ENCODE measurements at places on chromosomes 5 and 9. TPM values are rescaled to one million over a fixed set of nuclear protein-coding genes. Genes with fewer than 3 reads are reported as not detected.

LCNL1 gene
- not detected for total RNA-seq

CDK7 gene
- 9.4 TPM for total RNA-seq

AGTPBP1 gene
- 11.3 TPM for total RNA-seq

DNA sequence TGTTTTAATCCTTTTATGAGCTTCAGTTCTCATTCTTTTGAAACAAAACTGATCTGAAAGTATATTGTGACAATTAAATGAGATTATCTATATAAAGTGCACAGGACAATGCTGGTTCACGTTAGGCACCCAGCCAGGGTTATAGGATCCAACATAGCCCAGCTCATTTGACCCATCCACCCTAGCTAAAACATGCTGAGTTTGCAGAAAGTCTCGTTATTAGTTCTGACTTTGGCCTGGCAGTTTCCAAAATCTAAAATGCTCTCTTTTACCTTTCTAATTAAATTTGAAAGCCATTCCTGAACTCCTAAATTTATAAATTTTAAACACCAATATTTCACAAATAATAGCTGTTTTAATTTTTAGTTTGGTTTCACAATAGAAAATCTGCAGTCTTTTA is 131.9 kb upstream of the PTPRD start:
- no peak for DNase-seq

DNA sequence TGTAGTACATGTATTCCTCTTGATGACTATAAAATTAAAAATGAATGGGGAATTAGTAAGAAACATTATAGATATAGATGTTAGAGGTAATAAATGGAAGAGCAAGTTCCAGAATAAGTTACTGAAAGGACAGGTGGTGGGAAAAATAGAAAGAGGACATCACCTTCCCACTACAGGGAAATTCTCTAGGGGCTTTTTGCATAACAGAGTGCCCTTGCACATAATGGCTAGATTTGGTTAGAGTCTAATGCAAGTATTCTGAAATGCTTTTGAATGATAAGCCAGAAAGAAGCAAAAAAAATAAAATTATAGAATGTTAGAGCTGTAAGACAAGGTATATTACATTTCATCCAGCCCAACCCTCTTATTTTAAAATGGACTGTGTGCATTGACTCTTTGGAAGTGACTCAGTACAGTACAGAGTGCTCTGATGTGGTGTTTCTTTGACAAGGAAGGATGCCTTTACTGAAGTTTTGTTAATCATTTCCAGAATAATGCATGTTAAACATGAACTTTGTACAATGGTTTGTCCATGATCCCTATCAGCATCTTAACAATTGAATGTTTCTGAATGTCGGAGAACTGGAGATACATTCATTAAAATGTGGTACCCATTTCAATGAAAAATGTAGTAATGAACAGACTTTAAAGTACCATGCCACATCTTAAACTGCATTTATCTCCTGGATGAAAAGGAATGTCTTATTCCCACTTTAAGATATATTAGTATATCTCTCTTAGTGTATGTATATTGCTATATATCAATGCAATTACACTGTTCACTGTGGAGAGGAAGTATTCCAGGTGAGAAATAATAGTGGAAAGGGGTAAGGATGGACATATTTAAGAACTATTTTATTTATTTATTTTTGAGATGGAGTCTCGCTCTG is 391.1 kb downstream of the ADGRV1 start:
- DNase-seq = no peak

DNA sequence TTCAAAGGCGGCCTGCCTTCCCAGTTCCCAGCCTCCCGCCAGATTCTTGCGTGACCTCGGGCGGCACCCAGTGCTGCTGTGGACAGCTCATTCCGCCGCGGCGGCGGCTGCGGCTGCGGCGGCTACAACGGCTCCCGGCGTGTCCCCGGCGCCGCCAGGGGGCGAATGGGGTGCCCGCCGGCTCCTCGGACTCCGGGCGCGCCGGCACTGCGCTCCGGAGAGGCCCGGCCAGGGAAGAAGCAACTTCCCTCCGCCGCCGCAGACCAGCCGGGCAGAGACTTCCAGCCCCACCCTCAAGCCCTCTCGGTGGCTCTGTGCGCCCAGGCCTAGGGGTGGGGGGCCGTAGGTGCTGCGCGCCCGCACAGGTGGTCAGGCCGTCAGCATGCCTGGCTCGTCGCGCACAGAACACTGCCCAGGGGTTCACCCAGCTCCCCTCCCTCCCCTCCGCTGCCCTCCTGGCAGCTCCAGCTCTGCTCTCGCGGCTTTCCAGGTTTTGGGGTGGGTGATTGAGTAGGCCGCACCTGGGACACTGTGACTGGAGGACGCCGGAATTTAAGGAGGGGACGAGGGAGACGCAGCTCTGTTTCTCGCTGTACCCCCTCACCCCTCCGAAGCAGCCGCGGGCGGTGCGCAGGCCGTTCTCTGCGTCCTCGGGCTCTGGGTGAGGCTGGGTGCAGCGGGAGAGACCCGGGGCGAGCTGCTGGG is 20.2 kb downstream of the IGIP start:
- DNase-seq = no peak

- no peak for DNase-seq
Observed at GRCh38 chr9:133249337-133249736, 25.7 kb downstream of the ABO start.

- no peak for DNase-seq
Observed at GRCh38 chr5:2921176-2921575, 169.7 kb upstream of the IRX2 start.

DNA sequence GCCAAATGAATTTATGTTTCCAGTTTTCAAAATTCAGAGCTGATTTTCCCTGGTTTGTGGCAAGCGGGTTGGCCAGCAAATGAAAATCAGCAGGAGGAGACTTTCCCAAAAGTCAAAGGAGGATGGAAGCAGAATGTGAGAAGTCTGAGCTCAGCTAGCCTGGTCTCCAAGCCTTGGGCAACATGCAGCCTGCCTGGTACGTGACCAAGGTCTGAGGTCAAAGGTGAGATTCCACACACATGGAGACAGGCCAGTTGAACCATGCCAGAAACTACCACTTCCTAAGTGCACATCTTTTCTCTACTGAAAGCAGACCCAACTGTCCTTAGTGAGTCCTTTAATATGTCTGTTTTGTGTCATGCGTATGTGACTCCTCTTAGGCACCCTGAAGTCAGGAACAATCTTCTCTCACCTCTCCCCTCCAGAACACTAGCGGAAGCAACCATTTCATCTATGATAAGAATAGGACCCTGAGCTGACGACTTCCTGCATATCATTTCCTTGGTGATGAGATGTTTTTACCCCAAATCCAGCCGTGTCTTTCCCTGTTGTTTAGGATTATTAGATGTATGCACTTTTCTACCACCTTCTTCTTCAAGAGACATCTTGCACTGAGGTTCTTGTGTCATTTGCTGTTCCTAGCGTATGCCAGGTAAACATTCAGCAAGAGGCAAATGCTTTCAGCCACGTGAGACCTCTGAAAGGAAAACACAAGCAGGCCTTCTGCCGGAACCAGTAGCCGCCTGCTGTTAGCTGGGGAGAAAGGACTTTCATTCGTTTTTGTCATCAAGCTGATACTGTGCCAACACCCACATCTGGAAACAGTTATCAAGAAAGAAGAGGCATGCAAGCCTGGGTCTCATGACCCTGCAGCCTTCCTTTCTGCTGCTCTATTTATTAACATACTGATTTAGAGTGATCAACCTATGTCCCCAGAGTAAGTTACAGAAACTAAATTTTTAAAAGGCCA is 9.7 kb upstream of the TGFBI start:
- DNase-seq = no peak

DNA sequence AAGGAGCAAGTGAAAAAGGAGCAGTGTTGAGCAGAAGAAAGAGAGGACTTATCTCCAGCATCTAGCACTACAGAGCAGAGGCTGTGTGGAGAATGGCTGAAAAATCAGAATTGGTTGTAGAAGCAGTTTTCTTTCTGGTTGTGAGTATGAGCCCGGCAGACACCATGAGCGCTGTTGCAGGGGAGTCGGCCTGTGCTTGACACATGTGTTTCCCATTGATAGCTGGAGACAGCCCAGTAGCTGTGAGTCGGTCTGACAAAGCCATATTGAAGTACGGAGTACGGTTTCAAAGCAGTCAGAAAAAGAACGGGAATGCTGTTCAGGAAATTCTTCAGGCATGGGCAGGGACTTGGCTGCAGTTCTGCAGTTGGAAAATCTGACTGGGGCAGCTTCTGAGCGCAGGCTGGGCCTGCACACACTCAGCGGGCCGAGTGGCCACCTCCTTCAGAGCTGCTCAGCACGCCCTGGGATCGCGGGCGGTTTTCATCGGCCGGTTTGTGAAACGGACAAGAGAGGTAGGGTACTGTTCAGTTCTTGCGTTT is at the start of gene SGCD:
Gene SGCD (plus strand): TSS at position 447 of the 542 bp plus-strand sequence.
- no peak for DNase-seq

DNA sequence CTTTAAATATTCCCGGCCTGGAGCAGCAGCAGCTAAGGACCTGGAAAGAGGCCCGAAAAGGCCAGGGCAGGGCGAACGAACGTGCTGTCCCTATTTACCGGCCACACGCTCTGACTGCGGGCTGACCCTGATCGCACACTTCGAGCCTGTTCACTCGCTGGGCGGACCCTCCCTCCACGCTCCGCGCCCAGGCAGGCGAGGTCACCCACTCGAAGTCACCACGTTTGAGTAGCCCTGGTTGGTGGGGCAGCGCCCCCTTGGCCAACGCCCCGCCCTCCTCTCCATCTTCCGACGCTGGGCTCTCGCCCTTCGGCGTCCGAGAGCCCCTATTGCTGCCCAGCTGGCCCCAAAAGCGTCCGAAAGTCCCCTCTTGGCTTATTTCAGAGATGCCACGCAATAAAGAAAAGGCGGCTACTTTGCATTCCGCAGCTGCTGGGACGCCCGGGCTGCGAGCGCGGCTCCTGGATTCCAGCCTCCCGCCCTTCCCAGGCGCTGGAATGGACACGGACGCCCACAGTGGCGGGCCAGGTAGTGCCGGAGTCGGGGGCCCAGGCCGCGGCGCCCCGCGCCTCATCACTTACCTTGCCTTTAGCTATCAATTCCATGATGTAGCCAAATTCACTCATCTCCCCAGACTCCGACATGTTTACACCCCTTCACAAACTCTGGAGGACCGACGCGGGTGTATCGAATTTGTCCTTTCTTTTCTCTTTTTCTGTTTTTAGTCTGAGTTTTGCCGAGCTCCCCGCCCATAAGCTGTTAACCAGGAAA is 9.9 kb upstream of the TRIM36 start:
- no peak for DNase-seq

DNA sequence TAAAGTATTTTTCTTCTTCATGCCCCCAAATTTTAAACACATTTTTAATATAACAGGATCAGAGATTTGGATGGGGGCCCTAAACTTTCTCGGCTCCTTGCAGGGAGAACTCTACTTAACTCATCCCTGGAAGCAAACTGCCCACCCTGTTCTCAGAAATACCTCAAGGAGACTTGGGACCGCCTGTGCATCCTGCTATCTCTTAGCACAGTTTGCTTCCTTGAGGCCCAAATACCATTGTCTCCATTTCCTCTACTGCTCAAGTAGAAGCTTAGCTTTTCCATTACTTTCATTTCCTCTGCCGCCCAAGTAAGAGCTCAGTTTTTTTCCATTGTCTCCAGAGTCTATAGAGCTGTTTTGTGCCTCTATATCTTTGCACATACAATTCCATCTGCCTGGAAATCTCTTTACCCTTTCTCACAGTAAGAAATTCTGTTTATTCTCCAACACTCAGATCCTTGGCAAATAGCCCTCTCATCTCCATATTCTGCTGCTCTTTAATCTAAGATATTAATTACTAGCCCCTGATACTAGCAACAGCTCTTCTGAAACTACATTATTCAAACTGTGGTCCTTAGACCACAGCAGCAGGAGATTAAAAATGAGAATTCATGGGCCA is 137.8 kb downstream of the CEMIP2 start:
- no peak for DNase-seq

DNA sequence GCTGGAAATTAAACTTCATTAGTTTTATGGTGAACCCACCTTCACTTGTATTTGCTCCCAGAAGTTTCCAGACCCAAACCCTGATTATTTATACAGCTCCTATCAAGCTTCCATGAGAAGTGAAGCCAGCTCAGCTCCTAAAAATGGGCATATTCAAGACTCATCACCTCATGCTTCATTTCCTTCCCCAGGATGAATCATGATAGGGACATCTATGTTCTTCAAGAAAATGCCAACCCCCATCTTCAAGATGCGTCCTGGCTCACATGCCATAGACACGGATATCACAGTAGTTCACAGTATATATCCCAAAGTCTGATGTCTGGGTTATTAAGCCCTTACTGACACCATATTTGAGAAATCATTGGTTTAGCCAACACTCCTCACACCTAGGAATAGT is 217.6 kb downstream of the NPR3 start:
- DNase-seq = no peak

Measured in hematopoietic multipotent progenitor cell (in vitro differentiated cells).